Tibial artery (tissue), 4 donors: ENCODE measurements at places on chromosomes 6 and 20.

- no peak for DNase-seq
These were observed 118.4 kb upstream of the TRAF3IP2 start for GRCh38 chr6:111724039-111724438.

DNA sequence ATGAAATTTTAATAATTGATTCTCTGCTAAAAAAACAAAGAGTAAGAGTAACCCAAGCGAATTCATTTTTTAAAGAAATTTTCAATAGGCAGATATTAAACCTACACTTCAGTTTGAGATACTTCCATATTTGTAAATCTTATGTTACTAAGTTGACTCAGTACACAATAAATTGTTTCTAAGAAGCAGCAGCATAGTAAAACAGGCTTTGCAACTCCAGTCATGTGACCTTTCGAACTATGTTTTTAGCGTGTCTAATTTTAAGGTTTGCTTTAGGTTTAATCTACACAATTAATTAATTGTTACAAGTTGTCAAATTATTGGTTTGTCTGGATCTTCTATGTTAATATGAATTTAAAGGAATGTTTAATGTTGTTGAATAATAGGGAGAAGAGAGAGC lies 708.9 kb upstream of the CITED2 start:
- no peak for DNase-seq

GRCh38 chr20:31602779-31603441 lies 2.2 kb upstream of the ID1 start:
- DNase-seq: no peak

- DNase-seq: no peak
These were observed 747 bp upstream of the TXNDC5 start for GRCh38 chr6:7911345-7911725.

DNA sequence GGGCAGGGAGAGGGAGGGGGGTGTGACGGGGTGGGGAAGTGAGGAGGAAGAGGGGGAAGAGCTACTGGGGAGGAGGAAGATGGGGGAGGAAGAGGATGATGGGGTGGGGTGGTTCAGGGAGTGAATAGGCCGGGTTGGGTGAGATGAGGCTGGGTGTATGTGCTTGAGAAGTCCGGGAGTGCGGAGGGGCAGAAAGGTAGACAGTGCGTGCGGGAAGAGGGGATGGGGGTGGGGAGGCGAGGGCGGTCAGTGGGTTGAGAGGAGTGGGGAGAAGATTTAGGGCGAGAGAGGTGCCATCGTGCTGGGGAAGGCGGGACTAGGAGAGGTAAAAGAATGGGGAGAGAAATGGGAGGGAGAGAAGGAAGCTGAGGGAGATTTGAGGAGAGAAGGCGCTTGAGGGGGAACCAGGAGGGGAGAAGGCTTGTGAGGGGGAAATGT lies 30.9 kb upstream of the NOTCH4 start:
- DNase-seq: no peak
